Choroid plexus epithelial cell (primary cell): ENCODE measurements at places on chromosomes 13 and 19.

DNA sequence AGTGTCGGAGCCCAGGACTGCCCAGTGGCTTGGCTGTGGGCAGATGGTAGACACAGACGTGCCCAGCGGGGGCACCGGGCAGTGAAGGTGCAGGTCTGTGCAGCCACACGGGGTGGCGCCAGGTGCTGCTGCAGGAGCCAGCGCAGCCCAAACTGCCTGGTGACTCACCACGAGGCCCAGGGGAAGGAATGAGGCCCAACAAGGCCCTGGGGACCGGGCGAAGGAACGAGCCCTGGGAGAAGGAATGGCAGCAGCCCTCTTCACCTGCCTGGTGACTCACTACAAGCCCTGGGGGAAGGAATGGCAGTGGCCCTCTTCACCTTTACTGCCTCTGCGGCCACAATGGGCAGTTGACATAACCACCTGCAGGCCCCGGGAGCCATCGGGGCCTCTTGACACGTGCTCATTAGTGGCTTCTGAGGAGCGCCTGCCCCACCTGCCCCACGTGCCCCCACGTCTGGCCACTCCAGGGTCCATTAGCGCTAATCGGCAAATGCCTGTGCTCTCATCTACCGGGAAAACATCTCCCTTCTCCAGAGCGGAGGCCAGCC, 9.3 kb downstream of the MED16 start:
- no peak for DNase-seq

GRCh38 chr13:75569576-75569975, 20.0 kb downstream of the UCHL3 start:
- DNase-seq: no peak

GRCh38 chr13:77412116-77412635, 85.3 kb upstream of the MYCBP2 start:
- DNase-seq: no peak

GRCh38 chr13:89407357-89407756, 1736.2 kb downstream of the SLITRK5 start:
- peak; percentile 6 for DNase-seq

DNA sequence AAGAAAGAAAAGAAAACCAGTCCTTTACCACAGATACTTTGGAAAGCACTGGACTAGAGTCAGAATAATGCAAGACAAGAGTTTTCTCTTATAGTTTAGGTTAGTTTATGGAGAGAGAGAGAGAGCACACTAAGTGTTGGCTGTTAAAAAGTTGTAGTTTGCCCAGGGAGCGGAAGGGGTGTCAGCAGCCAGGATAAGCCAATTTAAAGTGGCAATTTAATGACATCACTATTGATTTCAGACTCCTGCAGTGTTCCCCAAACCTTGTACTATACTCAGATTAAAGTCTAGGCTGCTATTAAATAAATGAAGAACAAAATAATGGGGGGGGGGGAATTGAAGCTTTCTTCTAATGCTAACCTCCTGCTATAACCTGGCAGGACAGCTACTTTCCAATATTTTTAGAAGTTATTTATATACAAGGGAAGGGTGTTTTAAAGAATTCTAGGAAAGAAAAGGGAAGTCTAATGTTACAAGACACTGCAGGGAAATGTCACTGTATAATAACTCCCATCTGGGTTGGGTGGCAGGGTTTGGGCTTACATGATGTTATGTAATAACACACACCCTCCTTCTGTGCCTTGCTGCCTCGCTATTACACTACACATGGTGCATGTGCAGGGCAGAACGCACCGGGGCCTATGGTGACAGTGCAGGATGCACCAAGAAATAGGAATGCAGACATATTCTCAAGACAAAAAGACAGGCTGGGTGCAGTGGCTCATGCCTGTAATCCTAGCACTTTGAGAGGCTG, 19.9 kb downstream of the TPT1 start:
- DNase-seq: no peak

DNA sequence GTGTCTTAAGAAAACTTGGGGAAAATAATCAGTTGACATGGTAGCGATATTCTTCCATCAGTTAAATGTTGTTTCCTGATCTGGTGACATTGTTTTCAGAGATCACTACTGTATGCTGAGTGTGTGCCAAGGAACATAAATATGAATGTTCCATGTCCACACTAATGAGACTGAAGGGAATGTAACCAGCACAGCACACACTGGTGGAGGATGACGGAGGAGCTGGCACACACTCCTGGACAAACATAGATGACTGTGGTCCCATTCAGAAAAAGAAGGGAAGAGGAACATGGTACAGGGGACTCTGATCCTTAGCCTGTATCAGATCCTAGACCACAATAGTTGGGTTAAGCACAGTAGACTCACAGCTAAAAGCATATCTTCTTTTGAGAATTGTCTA, 574.8 kb downstream of the MYO16 start:
- no peak for DNase-seq

- peak; percentile 41 for DNase-seq
These were observed 103.0 kb downstream of the KL start for GRCh38 chr13:33119022-33119781.

GRCh38 chr13:112777637-112778406, 88.0 kb downstream of the ATP11A start:
- no peak for DNase-seq

GRCh38 chr13:19781526-19781925, 1.2 kb downstream of the PSPC1 start:
- DNase-seq: peak; percentile 9

GRCh38 chr13:59766236-59766635, 397.5 kb downstream of the DIAPH3 start:
- no peak for DNase-seq

DNA sequence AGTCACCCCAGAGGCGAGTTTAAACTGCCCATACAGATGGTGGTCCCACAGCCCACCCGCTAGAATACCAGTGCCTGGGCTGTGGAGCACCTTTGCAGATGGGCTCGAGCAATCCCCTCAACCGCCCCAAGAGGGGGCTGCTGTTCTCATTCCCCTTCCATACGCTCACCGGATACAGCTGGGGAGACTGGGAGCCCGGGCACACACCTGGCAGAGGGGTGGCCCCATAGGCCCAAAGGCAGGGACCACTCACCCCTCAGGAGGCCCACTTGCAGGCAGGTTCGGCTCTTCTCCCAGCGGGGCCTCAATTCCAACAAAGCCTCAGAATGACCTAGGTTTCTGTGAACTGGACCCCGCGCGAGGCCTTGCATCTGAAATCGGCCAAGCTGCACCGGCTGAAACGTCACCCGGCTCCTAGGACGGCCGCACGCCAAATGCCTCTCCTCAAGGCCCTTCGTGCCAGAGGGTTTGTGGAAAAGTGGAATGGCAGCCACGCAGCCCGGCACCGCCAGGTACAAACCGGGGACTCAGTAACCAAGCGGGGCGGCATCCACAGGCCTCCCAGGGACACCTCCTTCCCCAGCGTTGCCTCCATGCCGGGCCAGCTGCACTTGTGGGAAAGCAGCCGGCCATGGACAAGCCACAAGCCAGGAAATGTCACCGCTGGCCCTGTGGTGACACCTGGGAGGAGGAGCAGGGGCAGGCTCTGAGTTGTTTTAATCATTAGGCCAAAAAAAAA, 18.7 kb downstream of the MLLT1 start:
- peak; percentile 52 for DNase-seq

GRCh38 chr13:45575830-45576180, 39.7 kb downstream of the ERICH6B start:
- DNase-seq: no peak

DNA sequence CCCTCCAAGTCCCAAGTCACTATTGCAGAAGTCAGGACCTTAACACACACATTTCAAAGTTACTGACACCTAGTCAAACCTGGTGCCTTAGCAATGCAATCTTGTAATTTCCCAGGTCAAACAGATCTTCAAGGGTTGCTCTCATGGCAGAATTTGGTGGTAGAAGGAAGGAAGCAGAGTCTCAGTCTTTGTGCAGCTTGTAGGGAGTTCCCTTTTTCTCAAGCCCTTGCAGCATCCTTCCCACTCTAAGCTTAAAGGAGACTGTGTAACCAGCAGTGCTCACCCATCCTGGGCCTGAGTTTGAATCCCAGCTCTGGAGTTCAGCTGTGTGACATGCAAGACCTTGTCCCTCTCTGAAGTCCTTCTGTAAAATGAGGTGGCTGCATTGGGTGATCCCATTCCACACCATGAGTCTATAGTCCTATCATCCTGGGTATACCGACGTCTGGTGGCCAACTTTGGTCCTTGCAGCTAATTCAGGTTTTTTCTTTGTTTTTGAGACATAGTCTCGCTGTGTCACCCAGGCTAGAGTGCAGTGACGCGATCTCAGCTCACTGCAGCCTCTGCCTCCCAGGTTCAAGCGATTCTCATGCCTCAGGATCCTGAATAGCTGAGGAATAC, 9.8 kb downstream of the SIGLEC10 start:
- DNase-seq: peak; percentile 54

- DNase-seq: no peak
These were observed 60.7 kb downstream of the DOCK9 start for GRCh38 chr13:98917116-98917515.

DNA sequence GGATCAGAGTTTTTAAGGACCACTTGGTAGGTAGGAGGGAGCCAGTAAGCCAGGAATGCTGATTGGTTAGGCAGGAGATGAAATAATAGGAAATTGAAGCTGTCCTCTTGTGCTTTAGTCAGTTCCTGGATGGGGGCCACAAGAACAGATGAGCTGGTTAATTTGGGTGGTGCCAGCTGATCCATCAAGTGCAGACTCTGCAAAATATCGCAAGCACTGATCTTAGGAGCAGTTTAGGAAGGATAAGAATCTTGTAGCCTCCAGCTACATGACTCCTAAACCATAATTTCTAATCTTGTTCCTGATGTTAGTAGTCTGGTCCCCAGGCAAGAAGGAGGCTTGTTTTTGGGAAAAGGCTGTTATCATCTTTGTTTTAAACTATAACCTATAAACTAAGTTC, 117.9 kb upstream of the GPR12 start:
- no peak for DNase-seq

GRCh38 chr13:22271903-22272302, 601.0 kb downstream of the FGF9 start:
- no peak for DNase-seq

- DNase-seq: no peak
These were observed 2.9 kb downstream of the EDNRB start for GRCh38 chr13:77915686-77916085.

- DNase-seq: peak; percentile 92
These were observed at the start of gene CDC42EP5 for GRCh38 chr19:54473071-54473891. Gene CDC42EP5 (minus strand): TSS chr19:54473296. CDS start chr19:54465547, 7,749 bp downstream.

DNA sequence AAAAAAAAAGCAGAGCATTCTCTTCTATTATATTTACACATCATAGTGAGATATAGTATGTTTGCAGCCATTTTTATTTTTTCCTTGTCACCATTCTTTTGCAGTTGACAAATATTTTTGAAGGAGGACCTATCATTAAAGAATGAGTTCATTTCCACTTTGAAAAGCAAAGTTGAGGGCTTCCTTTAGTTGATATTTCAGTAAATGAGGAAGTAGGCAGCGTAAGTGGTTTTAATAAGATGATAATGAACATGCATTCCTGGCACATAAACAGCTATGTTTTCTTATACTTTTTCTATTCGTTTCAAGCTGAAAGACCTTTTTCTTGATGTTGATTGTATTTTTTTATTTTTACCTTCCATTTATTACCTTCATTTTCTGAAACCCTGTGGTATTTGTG, 66.2 kb downstream of the ZMYM2 start:
- no peak for DNase-seq

GRCh38 chr19:18559685-18560084, 2.0 kb downstream of the KXD1 start:
- DNase-seq: no peak

DNA sequence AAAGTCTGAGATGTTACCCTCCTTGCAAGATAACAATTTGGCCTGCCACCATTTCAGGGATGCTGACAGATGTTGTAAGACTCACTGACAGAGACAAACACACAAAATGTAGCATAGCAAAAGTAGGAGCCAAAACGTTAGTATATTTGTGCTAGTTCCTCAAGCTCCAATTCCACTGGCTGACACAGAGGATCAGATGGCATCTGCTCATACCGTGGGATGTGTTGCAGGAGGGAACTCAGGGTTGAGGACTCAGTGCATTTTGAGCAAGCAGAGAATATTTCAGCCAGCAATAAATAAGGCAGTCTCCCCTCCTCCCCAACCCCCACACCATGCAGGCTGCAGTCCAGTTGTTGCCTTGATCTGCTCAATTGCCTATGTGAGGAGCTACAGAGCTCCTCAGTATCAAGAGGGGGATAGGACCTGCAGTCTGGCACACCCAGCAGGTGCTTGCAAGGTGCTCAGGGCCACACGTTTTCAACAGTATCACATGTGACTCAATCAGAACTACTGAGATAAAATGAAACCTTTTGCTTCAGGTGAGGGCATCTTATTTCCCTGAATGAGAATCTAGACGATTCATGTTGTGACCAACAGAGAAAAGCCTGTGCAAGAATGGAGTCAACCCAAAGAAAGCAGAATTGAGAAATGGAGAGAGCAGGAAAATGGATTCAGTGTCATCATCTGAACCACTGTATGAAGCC, 23.6 kb upstream of the LRCH1 start:
- DNase-seq: no peak

GRCh38 chr19:16021796-16022195, 54.5 kb upstream of the TPM4 start:
- DNase-seq: no peak

- no peak for DNase-seq
These were observed 75.7 kb downstream of the DHRS12 start for GRCh38 chr13:51728275-51728673.

DNA sequence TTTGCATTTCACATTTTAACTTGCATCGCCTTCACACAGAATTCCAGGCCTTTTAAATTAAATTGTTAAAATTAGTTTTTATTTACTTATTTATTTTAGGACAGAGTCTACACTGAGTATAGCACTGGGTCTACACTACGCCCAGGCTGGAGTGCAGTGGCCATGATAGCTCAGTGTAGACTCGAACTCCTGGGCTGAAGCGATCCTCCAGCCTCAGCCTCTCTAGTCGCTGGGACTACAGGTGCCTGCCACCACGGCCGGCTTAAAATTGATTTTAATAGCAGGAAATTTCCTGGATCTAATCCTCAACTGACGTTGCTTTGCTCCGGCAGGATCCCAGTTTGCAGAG, 301 bp upstream of the ZNF610 start:
- DNase-seq: no peak

DNA sequence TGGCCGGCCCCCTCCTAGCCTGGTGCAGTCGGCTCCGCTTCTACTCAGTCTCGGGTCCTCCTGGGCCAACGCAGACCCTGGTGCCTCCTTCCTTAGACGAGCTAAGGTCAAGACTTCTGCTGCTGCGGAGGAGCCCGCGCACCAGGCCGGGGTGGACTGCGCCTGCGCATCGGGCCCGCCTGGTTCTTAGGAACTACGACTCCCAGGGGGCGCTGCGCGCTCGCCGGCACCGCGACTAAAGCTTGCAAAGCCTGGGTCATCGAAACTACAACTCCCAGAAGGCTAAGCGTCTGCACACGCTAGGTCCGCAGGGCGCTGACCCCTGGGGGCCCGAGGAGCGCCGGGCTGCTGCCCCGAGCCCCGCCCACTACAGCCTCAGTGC, at the start of gene ZNF835:
Gene ZNF835, minus strand, starts transcription at position 145 of the 382 bp plus-strand sequence. CDS start 6,559 bp downstream, outside the sequence.
- DNase-seq: peak; percentile 38

- DNase-seq: no peak
These were observed 501.8 kb upstream of the SLITRK5 start for GRCh38 chr13:87169337-87169736.
